Femur (tissue), 1 donor: ENCODE measurements at places on chromosomes 6 and 20.

GRCh38 chr20:16262594-16262993, 310.7 kb downstream of the KIF16B start:
- DNase-seq = no peak

- DNase-seq = no peak
Observed at GRCh38 chr6:146955570-146955969, 248.6 kb upstream of the STXBP5 start.

GRCh38 chr20:64058536-64058935, 4.5 kb upstream of the TCEA2 start:
- no peak for DNase-seq

GRCh38 chr6:94289131-94289530, 869.8 kb upstream of the EPHA7 start:
- no peak for DNase-seq

DNA sequence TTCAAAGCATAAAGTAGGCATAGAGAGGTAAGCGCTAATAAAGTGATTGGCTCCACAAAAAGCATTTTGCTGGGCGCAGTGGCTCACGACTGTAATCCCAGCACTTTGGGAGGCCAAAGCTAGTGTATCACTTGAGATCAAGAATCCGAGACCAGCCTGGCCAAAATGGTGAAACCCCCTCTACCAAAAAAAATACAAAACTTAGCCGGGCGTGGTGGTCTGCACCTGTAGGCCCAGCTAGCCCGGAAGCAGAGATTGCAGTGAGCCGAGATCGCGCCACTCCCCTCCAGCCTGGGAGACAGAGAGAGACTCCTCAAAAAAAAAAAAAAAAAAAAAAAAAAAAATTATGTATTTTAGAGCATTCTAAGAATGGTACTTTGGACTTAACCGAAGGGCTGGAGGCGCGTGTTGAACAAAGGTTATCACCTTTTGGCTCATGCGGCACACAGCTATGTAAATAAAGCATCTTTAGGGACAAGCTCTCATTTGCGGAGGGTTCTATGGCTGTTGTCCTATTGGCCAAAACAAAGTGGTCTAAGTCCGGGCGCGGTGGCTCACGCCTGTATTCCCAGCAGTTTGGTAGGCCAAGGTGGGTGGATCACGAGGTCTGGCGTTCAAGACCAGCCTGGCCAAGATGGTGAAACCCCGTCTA, 17.4 kb downstream of the HFE start:
- DNase-seq = peak; percentile 28

GRCh38 chr6:51137777-51138176, 319.1 kb downstream of the TFAP2B start:
- no peak for DNase-seq

GRCh38 chr6:150297327-150298029, 71.3 kb upstream of the IYD start:
- DNase-seq = peak; percentile 62

DNA sequence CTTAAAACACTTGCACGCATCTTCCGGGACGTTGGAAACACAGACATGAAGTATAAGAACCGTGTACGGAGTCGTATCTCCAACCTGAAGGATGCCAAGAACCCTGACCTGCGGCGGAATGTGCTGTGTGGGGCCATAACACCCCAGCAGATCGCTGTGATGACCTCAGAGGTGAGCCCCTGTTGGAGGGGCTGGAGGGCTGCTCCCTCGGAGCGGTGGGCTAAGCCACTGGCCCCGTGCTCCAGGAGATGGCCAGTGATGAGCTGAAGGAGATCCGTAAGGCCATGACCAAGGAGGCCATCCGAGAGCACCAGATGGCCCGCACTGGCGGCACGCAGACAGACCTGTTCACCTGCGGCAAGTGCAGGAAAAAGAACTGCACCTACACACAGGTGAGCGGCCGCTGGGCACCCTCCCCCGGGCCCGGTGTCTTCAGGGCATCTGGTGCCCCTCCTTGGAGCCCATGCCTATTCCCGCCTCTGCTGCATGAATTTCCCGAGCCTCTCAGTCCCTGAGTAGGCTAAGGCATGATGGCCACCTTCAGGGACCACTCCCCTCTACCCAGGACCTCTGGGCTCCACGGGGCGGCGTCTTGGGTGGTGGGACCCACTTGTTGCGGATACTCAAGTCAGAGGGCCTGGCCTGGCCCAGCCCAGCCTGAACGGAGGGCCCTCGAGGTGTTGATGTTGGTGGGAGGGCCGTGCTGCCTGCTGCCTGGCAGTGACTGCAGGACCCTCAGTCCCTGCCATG, 7.4 kb downstream of the TCEA2 start:
- no peak for DNase-seq

DNA sequence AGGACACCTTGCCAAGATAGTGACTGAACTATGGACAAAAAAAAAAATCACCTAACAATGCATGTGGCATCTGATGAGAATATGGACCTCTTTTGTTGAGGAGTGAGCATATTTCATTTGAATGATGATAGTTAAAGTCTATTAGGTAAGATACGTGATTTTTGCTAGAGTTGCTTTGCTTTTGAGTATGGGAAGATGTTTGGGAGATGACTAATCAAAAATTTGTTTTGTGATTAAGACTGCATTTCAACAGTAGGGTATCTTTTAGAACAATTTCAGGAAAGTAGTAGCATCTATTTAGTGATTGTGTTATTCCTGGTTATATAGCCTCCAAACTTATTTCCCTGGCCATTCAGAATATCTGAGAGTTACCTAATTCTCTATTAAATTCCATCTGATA, 878.6 kb upstream of the CITED2 start:
- DNase-seq = no peak

DNA sequence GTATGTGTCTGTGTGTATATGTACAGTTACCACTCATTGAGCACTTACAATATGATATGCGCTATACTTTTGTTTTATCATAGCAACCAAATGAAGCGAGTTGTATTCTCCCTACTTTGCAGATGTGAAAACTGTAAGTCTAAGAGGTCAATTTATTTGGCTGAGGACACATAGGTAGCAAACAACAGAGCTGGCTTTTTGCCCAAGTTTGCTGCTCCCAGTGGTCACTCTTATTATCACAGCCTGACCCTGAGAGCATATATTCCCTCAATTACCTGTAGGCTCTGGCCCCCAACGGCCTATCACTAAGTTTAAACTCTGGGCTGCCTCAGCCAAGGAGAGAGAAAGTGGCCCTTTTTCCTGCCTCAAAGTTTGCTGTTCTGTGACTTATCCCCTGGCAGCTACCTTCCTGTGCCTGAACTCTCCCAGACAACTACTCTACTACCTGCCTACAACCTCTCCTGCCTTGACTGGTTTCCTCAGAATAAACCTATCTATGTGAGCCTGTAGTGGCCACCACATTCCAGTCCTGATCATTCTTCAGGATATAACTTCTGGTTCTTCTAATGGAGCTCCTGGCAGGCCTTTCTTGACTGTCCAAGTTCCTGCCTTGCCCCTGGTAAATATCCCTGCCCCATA, 221.8 kb downstream of the FRK start:
- no peak for DNase-seq

GRCh38 chr20:32631933-32632460, 41.7 kb downstream of the C20orf203 start:
- DNase-seq = no peak

DNA sequence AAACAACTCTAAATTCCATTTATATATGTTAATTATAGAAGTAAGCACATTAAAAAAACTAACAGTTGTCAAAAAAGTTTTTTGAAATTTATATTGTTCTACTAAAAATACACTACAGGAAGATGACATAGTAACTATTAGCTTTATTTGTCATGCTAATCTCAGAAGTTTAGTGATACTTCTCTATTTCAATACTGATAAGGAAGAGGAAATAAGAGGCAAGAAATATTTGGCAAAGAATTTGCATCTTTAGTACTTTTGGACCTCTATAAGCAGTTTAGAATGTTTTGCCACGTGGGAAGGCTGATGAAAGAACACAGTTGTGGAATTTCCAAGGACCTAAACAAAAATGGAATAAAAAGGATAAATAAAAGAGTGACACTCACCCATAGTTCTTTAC, 12.6 kb downstream of the IFNGR1 start:
- no peak for DNase-seq

- no peak for DNase-seq
Observed at GRCh38 chr6:7112741-7113313, 5.1 kb downstream of the RREB1 start.

GRCh38 chr6:129946439-129947140, 71.8 kb upstream of the L3MBTL3 start:
- no peak for DNase-seq

- DNase-seq = peak; percentile 33
Observed at GRCh38 chr6:98833057-98833306, 1.4 kb upstream of the POU3F2 start.

- peak; percentile 84 for DNase-seq
Observed at GRCh38 chr20:47725248-47725973, 59.9 kb downstream of the SULF2 start.

- no peak for DNase-seq
Observed at GRCh38 chr6:13012296-13012695, 295.7 kb downstream of the PHACTR1 start.

- no peak for DNase-seq
Observed at GRCh38 chr20:5143851-5144250, 17.0 kb downstream of the CDS2 start.

DNA sequence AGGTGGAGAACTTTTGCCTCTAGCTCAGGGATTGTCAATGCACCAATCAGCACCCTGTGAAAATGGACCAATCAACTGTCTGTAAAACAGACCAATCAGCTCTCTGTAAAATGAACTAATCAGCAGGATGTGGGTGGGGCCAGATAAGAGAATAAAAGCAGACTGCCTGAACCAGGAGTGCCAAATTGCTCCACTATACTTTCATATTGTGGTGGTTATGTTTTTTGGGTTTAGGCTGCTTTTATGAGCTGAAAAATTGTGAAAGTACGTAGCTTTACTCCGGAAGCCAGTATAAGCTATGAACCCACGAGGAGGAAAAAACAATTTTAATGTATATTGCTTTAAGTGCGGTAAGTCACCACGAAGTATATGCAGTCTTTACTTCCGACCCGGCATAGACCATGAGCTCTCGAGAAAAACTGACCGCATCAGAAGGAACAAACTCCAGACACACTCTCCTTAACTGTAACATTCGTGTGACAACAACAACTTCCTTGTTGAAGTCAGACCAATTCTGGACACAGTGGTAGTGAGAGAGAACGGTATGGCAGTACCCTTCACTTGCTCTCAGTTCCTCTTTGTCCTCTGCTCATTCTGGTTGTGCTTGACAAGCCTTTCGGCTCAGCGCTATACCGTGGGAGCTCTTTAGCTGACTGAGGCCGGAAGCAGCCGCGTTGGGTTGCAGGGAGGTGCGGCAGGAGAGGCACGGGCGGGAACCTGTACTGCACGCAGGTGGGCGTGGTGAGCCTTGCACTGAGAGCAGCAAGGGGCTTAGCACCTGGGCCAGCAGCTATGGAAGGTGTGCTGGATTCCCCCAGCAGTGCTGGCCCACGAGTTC, 81.9 kb upstream of the E2F3 start:
- DNase-seq = peak; percentile 29

- DNase-seq = no peak
Observed at GRCh38 chr6:145110109-145110508, 625.2 kb downstream of the EPM2A start.

GRCh38 chr20:62318400-62319345, 15.9 kb downstream of the ADRM1 start:
- no peak for DNase-seq

- no peak for DNase-seq
Observed at GRCh38 chr6:50021894-50022293, at the start of gene DEFB110. DEFB110 (minus strand) TSS chr6:50021994; CDS start chr6:50021935, 59 bp downstream.

- peak; percentile 53 for DNase-seq
Observed at GRCh38 chr6:122035173-122035572, 364.3 kb upstream of the HSF2 start.

DNA sequence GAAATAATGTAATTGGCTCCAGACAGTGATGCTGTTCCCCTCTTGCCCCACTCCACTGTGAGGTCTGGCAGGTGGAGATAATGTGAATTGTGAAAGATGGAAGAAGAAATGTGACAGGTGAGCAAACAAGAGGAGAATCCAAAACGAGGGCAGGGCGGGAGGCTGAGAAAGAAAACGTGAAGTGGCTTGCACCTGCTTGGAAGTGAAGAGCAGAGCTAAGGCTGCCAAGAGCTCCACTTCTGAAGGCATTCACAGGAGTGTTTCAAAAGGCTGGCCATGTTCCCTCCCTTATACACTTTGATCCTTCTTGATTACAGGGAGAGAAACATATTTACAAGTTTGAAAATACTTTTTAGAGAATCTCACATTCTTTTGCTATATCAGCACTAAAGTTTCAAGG, 359.4 kb downstream of the EPHA7 start:
- DNase-seq = no peak

DNA sequence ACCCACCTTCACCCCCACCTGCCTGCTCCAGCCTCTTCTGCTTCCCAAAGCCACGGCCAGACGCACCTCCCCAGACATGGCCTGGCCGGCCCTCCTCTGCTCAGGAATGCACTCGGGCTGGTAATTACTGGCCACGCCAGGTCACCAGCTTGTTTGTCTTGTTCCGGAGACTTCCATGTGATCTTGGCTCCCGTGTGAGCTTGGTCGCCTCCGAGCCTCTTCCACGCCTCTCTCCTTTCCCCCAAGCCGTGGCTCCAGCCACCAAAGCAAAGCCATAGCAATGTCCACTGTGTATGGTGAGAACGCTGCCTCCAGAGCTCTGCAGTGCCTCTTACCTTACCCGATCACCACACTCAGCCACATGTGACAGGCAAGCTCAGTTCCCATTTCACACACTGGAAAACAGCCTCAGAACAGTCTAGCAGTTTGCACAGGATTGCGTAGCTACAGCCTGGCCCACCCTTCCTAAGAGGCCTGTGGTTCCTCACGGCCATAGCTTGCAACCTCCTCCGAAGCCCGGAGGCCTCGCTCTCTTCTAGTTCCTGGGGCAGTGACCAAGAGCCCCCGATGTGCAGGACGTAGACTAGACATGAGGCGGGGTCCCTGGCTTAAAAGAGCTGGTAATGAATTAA, 48.1 kb upstream of the AFDN start:
- DNase-seq = no peak

GRCh38 chr6:41027241-41027640, 11.8 kb downstream of the UNC5CL start:
- no peak for DNase-seq

DNA sequence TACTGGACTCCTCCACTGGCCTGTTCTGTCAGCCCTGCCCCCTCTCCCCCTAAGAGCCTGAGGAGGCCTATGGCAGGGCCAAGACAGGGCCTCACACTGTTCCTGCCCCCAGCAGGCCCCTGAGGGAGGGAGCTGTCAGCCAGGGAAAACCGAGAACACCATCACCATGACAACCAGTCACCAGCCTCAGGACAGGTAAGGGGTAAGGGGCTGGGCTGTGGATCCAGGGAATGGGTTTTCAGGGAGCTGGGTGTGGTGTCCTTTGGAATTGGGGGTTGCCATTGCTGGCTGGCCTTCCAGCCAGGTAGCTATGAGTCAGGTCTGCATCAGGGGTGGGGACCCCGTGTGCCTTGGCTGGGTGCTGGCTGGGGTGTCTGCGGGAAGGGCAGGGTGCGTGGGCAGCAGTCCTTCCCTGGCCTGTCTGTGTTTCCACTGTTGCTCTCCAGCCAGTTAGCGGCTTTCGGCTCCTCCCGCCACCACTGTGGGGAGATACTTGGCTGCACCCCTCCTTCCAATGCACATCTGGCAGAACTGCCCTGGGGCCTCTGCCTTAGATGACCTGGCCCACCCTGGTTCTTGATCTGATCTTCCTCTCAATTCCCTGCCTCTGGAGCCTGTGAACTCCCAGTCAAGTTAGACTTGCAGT, 3.9 kb downstream of the SLC29A1 start:
- DNase-seq = peak; percentile 53

- DNase-seq = peak; percentile 84
Observed at GRCh38 chr20:47792021-47792618, 6.8 kb upstream of the SULF2 start.

GRCh38 chr6:37261198-37261597, 3.3 kb upstream of the TMEM217 start:
- no peak for DNase-seq

GRCh38 chr20:61521687-61522420, 269.8 kb downstream of the CDH4 start:
- no peak for DNase-seq
